ENCODE measurements at places on chromosomes 12 and 14.

DNA sequence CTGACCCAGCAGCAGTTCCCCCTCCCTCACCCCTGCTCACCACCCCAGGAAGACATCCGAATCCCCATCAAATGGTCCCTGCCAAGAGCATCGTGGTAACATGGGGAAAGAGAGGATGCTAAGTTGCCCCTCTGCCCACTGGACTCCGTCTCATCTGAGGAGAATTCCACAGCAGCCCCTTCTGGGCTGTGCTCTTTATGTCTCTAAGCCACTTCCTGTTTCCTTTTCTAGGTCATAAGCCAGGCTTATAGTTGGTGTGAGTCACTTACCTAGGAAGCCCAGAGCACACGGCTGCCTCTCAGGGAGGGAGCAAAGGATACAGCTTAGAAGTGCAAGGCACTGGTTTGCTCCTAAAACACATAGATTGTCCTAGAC, 76.0 kb downstream of the VCPKMT start:
- no peak for DNase-seq

- no peak for DNase-seq
Measured at GRCh38 chr12:9742661-9743060, 9.8 kb upstream of the CLECL1 start.

DNA sequence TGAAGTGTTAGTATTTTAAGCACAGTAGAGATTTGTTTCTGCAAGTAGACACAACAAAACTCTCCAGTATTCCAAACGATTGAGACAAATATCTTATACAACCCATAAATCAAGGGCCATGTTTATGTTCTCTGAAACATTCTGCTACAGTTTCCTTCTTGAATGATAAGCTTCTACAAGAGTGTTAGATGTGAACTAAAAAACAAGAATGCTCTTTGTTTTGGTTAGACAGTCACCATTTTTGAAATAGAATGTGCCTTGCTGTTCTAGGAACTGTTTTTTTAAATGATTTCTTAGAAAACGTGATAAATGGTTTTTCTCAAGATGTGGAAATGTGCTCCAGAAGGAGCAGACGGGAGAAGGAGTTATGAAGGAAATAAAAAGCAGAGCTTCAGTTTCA, 1656.3 kb upstream of the FLRT2 start:
- DNase-seq, result no peak

DNA sequence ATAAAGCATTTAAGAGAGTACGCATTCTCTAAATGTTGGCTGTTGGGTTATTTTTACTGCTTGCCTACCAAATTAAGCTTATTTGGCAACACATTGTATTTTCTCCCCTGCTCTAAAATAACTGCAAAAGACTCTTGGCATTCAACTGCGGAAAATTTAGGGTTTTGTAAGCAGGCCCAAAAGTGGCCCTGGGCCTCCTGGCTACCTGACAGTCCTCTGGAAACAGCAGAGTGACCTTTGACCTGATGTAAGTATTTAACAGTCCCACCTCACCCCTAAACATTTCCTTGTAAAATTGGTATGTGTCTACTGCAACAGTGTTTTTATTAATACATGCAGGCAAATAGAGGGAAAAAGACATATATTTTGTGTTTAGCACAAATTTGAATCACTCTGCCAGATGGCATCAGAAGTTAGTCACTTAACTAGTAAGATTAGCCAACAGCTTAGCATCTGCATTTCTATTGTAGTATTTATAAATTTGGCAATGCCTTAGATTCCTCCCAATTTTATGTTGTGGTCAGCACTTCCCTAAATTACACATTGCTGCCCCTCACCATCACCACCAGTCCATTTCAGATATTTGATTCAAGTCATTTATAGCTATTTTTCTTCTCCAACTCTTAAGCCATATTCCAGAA, 11.2 kb downstream of the LLPH start:
- DNase-seq, result no peak

DNA sequence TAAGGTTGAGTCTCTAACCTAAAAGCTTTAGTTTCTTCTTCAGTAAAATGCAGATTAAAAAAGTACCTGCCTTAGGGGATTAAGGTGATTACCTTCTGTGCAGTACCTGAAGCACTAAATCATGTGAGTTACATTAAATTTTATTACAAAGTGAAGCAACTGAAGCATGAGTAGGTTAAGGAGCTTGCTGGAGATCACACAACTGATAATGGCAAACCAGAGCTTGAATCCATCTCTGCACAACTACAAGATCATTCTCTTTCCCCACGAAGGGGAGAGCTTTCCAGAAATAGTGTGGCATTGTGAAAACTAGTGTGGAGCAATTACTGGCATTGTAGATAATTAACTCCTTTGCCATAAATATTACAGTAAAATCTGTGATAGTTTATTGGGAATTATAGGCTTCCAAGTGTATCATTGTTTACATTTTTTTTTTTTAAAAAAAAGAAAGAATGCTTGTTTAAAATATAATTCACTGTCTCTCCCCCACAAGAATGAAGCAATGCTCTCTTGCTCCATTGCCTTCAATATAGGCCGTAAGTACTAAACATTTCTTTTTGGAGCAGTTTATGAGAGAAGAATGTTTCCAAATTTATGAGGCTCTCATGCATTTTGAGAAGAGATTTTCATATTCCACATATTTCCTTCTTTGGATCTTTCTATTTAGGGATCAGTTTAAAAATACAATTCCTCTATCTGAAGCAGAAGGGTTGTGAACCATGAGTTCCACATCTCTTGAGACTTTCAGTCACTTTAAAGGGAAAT, 20.5 kb downstream of the SLC38A2 start:
- no peak for DNase-seq

DNA sequence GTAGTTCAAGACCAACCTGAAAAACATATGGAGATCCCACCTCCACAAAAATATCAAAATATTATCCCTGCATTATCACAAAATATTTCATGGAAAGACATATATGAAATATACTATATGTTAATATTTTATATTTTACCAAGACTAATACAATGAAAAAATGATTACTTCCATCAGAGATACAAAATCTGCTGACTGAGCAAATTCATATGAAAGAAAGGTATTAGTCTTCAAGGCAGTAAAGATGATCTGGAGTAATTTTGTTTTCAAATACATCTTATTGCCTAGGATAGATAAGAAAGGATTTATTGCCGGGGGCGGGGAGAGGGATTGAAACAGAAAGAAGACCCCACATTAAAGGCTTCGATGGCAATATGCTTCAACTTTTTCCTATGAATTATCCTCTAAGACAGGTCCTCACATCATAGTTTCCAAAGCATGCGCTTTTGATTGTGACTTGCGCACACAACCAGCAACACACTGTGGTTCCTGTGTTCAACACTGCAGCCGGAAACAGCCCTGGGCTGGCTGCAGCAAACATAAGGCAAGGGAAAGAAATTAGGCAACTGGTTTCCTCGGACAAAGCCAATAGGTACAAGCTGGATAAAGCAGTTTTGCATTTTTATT, 83.2 kb downstream of the SPPL3 start:
- no peak for DNase-seq

GRCh38 chr14:61632807-61633206, 62.5 kb upstream of the HIF1A start:
- DNase-seq, result no peak

GRCh38 chr14:37848985-37849621, 253.7 kb downstream of the TTC6 start:
- DNase-seq, result no peak

DNA sequence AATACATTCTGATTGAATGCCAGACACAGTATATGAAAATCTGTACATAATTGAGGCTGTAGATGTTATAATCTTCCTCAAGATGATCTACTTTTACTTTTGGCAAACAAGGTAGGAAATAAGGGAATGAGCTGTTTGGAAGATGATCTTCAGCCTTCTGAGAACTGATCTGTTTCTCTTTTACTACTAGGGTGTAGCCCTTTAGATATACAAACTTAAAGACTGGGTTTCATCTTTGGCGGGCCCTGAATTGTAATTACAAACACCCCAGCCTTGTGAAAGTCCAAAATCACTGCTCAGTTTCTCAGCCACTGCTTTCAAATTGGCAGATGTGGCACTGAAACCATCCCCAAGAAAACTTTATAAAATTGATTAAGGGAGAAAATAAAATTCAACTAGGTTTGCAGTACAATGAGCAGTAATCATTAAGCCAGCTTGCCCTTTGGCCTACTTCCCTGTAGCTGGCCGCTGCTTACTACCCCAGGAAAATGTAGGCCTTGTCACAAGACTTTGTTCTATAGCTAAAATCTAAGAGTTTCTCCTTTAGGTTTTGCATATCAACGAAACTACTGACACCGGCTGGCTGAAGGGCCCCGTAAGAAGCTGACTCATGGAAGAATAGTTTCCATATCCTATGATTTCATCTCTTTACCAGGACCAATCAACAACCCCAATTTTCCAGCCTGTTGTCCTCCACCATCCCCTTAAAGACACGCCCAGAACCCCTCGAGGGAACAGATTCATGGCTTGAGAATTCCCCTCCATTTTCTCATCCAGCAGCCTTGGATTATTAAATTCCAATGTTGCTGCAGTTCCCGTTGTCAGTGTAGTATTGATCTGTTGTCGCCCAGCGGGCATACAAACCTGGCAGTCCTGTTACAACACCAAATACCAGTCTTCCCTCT, 210.8 kb downstream of the PCNX1 start:
- no peak for DNase-seq

GRCh38 chr12:66409195-66409871, 107.0 kb downstream of the HELB start:
- no peak for DNase-seq

- DNase-seq, result no peak
Measured at GRCh38 chr14:74945852-74946658, 9.3 kb downstream of the PGF start.

DNA sequence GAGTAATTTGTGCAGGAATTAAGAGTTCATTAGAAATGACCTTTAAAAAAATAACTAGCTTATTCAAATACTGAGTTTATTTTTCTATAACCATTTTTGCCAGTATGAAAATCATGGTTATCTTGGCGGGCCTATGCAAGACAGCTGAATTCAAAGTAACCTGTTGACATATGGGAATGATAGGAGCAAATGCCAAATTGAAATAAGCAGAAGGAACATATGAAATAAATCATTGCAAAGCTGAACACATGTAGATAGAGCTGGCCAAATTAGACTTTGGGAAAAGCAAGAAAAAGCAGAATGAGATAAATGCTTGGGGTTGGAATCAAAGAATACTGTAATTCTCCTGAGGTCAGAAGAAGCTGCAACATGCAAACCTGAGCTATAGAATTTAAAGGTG, 372.5 kb downstream of the ADAMTS20 start:
- DNase-seq, result no peak

DNA sequence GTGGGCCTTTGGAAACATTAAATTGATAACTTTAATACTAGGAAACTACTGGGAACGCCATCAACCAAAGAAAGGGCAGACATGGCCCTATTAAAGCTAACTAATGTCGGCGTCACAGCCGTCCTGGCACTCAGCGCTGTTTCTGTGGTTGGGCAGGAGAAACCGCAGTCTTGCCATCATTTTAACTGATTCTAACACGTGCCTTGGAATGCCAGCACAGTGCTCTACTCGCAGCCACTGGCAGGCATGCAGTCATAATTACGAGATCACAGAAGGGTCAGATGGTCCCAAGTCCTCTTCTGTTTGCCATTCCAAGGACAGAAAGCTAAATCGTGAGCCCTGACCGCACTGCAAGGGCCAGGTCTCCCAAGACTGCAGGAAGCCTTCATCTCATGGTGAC, 75.2 kb downstream of the RIMBP2 start:
- no peak for DNase-seq

- DNase-seq, result no peak
Measured at GRCh38 chr12:122454250-122454721, 31.8 kb upstream of the CLIP1 start.

DNA sequence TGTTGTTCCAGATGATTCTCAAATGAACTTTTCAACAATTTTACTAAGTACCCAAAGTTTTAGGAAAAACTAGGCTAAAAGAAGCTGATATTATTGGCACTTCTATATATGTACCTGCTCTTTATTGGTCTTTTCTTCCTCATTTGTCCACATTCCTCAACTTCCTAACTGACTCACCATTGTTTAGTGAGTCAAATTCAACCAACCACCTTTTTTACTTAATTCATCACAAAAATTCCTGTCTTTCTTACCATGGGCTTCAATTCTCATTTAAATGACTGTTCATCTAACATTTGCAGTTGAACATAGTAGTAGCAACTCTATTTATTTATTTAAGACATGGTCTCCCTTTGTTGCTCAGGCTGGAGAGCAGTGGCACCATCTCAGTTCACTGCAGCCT, 47.6 kb upstream of the SLC2A13 start:
- no peak for DNase-seq

GRCh38 chr12:63909746-63910145, 65.2 kb downstream of the SRGAP1 start:
- no peak for DNase-seq

DNA sequence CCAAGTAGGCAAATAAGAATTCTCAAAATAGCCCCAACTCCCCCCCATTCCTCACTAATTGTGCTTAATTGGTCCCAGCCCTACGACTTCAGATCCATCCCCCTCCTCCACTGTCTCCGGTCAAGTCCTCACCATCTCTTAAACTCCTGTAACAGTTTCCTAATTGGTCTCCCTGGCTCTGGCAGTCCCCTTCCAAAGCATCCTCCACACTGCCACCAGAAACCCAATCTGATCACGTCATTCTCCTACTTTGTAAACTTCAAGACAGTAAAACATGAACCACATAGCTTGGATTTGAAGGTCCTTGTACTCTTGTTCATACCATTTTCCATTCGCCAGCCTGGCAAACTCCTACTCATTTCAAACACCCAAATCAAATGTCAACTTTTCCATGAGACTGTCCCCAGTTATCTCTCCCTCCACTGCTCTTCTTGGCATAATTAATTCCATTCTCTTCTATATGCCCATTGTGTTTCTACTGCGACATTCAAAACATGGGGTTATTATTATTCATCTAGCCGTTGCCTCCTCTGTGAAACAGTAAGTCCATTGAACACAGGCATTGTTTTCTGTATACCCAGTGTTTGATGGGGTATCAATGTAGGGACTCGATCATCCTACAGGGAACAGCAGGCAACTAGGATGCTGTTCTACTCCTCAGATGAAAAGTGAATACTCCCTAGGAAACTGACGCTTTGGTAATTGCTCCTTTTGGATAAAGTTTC, 104.6 kb downstream of the EGLN3 start:
- DNase-seq, result no peak

GRCh38 chr14:99116741-99117295, 155.2 kb downstream of the BCL11B start:
- no peak for DNase-seq
